ENCODE measurements at places on chromosomes 3 and 15. TPM values are rescaled to one million over a fixed set of nuclear protein-coding genes. Genes with fewer than 3 reads are reported as not detected.

DNA sequence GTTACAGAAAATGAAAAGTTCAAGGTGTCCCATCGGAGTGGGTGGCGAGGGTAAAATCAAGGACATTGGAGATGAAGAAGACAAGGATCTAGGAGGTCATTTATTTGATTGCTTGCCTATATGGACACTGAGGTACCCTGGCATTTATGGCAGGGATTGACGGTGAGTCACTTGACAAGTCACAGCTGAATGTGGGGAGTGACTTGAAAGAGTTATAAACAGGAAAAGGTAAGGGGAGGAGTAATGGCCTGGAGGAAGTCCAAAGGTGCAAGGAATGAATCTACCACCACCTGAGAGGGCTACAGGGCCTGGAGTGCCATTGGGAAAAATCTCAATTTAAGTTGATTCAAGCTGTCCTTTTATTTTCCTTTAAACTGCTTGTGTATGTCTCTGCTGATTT lies 11.8 kb upstream of the SGO1 start:
- no peak for DNase-seq

DNA sequence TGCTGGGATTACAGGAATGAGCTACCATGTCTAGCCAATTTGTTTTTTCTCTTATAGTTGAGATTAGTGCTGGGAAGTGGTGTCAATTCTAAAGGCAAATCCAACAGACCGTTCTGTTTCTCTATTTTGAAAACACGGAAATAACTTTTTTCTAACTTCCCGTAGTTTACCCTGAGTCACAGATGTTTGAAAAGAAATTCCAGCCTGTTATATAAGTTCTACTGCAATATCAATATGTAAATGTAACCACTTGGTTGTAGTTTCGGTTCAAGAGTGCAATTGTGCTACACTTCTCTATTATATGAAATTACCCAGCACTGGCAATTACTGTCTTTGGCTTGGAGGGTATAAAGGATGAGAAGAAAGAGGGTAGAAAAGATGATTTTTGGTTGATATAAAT lies 22.3 kb upstream of the GNB4 start:
- DNase-seq, result no peak

DNA sequence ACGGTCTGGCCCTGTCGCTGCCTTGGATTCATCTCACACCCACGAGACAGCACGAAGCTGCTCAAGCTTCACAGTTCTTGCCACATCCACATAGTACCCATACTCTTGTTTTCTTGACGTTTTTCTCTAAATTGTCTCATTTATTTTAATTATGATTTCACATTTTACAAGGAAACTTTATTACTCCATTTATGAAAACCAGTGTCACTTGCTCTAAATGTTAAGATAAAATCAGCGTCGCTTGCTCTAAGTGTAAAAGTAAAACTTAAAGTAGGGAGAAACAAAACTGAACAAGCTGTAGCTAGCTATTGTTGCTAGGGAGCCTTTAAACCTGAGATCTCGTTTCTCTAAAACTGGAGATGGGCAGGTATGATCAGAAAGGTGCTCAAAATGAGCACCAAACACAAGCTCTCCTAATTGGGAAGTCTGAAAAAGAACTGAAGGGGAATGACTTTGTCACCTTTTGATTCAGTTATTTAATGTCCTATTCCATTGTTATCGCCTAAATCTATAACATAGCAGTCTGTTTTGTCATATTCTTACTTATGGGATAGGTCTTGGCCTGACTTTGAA lies 680 bp downstream of the IFT122 start:
- DNase-seq, result no peak

DNA sequence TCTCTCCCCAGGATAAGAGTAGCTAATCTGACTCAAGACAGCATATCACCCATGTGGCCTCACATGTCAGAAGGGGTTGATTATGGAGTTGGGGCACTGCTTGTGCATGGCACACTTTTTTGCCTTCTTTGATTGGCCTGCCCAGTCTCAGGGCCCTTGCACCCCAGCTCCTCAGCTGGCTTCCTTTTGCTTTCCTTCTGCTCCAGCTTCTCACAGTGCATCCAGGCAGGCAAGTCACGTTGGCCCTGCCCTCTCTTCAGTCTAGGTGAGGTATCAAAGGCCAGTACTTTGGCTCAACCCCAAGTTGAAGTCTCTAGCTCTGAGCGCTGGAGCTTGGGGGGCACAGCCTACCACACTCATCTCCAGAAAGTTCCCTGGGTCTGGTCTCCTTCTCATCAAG lies 42.2 kb downstream of the NGRN start:
- no peak for DNase-seq

GRCh38 chr3:47503033-47503432 lies 10.5 kb downstream of the ELP6 start:
- DNase-seq, result no peak

GRCh38 chr15:69457304-69458280 lies 5.0 kb downstream of the RPLP1 start:
- no peak for DNase-seq

DNA sequence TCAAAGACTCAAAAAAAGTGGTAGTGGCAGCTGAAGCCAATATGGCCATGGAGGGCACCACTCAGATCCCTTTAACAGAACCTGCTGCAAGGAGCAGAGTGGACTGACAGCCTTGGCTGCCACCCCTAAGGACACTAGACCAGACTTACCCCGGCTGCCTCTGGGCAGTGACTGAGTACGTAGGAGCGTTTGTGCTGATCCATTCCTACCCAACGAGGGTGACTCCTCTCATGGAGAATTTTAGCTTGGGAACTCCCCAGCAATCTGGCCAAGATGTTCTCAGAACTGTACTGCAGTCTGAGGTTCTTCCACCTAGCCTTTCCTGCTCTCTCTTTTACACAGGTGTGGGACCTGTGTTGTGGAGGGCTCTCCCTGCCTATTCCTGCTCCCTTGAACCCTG lies 22.1 kb downstream of the CLEC3B start:
- DNase-seq, result no peak

CLDN18 gene
- total RNA-seq, result not detected

GOLGA8K gene
- total RNA-seq, result 1.6 TPM

CACNA2D3 gene
- total RNA-seq, result 11.2 TPM

CFAP91 gene
- total RNA-seq, result 14.1 TPM
